ENCODE measurements at places on chromosomes 16 and 17.

DNA sequence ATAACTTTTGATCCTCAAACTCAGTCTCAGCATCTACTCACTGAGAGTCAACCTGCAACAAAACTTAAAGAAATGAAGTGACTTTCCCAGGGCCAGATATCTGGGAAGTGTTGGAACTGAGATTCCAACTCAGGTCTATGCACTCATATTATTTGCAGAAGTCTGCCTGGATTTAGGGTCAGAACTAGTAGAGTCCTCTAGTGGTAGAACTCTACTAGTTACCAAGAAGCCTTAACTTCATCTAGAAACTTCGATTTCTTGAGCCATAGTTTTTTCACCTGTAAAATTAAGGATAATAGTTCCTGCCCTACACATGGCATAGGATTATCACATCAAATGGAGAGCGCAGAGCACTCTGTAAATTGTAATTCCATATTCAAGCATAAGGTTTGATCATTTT, 23.4 kb upstream of the KRT24 start:
- DNase-seq: no peak

DNA sequence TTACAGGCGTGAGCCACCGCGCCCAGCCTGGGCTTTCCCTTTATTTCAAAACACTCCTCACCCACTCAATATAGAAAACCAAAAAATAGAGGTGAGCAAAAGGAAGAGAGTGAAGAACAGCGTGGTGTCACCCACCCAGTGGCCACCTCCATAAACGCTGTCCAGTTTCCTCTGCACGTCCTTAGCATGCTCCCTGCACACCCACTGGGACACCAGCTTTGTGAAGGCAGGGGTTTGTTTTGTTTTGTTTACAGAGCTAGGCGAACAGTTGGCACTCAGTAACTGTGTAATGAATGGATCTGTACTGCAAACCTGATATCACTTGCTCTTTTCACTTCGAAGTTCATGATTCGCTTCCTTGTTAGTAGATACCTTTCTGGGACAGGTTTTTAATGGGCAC, 73.0 kb downstream of the PRKCB start:
- no peak for DNase-seq

DNA sequence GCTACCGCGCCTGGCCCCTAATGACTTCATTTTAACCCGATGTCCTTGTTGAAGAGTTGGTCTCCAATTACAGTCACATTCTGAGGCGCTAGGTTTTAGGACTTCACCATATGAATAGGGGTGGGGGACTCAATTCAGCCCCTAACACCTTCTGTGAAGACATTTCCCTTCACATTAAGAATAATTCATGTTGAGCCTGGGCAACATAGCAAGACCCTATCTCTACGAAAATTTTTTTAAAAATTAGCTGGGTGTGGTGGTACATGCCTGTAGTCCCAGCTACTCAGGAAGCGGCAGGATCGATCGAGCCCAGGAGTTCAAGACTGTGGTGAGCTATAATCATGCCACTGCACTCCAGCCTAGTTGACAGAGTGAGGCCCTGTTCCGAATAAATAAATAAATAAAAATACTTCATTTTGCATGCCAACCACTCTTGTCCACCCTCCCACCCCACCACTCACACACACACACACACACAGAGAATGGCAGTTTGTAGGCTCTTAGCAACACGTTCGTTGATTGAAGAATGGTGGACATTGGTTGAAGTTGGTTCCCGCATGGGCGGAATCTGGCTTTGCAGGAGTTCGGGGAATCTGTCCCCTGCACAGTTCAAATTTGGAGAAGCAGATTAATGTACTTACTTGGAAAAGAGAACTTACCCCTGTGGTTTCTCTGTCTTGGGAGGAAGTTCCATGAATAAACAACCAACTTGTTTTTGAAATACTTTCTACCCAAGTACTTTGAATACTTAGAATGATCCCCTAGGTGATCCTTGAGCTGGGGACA, 27.8 kb upstream of the TVP23A start:
- no peak for DNase-seq

GRCh38 chr17:70896843-70897242, 727.5 kb downstream of the KCNJ2 start:
- DNase-seq: no peak

GRCh38 chr16:86610779-86611524, 32.6 kb downstream of the FOXL1 start:
- no peak for DNase-seq

- no peak for DNase-seq
Observed at GRCh38 chr16:66121466-66121865, 245.0 kb upstream of the CDH5 start.

GRCh38 chr17:30495586-30495985, 18.4 kb downstream of the GOSR1 start:
- no peak for DNase-seq

GRCh38 chr17:27339198-27339835, 45.4 kb downstream of the WSB1 start:
- DNase-seq: no peak

- DNase-seq: no peak
Observed at GRCh38 chr17:38658741-38659345, 15.9 kb downstream of the EPOP start.

All from KG1 (cell line).